ENCODE measurements at places on chromosomes 3 and 15. TPM values are rescaled to one million over a fixed set of nuclear protein-coding genes. Genes with fewer than 3 reads are reported as not detected.

IMPG2 gene
- not detected for total RNA-seq

SCN5A gene
- not detected for total RNA-seq

CLDN11 gene
- 0.56 TPM for total RNA-seq

CCDC32 gene
- 19.6 TPM for total RNA-seq

SNX22 gene
- total RNA-seq, result 0.18 TPM

THSD4 gene
- 19.5 TPM for total RNA-seq

TM6SF1 gene
- not detected for total RNA-seq

SCAANT1 gene
- not detected for total RNA-seq

SEC62 gene
- total RNA-seq, result 22.2 TPM

TXNRD3 gene
- total RNA-seq, result 4.5 TPM

LRTM1 gene
- not detected for total RNA-seq

KLHL6 gene
- total RNA-seq, result not detected

GNB4 gene
- total RNA-seq, result not detected

Data from HT-29 (cell line).